ENCODE measurements at places on chromosomes 6 and 20.

DNA sequence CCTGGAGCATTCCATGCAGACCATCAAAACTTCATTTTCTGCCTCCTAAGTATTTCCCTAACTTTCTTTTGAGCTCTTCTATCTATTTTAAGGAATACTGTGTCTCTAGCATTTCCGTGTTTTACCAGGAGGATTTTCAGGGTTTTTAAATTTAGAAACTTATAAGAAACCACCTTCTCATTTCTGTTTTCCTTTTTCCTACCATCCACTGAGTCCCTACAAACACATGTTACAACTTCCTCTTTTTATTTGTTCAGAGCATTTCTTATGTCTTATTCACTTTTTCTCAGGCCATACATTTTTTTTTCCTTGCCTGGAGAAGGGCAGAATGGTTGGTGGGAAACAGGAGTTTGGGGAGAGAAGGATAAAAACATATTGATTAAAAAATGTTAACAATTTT lies 130.0 kb upstream of the BMP5 start:
- no peak for DNase-seq

- peak; percentile 96 for DNase-seq
Observed at GRCh38 chr6:121932076-121932991, 467.1 kb upstream of the HSF2 start.

GRCh38 chr6:6696867-6697531 lies 108.5 kb downstream of the LY86 start:
- peak; percentile 73 for DNase-seq

- no peak for DNase-seq
Observed at GRCh38 chr20:55579802-55580201, 425.5 kb downstream of the CBLN4 start.

GRCh38 chr6:27283279-27283678 lies 28.8 kb downstream of the POM121L2 start:
- DNase-seq, result no peak

GRCh38 chr6:132388291-132388690 lies 13.0 kb downstream of the MOXD1 start:
- DNase-seq, result no peak

Measured in fibroblast of villous mesenchyme (primary cell).